ENCODE measurements at places on chromosomes 4 and X.

DNA sequence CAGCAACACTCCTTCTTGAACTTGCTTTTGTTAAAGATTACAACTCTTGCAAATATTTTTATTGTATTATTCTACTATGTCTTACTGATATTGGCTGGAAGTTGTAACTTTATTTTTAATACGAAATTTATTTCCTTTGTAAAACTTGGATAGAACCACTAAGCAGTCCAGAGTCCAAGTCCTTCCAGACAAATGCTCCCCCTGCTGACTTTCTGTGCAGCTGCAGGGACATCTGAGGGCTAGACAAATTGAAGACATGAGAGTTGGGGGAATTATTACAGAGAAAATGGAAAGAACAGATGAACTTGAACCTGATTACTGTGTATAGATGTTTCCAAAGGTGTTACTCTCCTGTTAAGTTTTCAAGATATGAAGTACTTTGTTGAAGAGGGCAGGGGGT lies 238.8 kb downstream of the GRIA3 start:
- DNase-seq: peak; percentile 26

DNA sequence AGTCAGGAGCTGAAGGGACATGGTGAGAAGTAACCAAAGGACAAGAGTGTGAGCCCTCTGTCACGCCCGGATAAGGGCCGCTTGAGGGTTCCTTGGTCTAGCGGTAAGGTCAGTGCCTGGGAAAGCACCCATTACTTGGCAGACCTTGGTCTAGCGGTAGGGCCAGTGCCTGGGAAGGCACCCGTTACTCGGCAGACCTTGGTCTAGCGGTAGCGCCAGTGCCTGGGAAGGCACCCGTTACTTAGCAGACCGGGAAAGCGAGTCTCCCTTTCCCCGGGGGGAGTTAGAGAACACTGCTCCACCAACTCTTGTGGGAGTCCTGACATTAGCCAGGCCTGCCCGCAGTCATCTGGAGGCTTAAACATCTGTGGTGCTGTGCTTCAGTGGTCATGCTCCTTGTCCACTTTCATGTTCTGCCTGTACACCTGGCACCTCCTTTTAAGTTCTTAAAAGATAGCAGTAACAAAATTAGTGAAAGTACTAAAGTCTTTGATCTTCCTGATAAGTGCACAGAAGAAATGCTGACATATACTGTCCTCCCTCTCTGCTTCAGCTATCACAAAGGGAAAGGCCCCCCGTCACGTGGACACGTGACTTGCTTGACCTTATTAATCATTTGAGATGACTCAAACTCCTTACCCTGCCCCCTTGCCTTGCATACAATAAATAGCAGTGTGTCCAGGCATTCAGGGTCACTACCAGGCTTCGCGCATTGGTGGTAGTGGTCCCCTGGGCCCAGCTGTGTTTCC lies 9.3 kb upstream of the SEC24B start:
- DNase-seq: no peak

DNA sequence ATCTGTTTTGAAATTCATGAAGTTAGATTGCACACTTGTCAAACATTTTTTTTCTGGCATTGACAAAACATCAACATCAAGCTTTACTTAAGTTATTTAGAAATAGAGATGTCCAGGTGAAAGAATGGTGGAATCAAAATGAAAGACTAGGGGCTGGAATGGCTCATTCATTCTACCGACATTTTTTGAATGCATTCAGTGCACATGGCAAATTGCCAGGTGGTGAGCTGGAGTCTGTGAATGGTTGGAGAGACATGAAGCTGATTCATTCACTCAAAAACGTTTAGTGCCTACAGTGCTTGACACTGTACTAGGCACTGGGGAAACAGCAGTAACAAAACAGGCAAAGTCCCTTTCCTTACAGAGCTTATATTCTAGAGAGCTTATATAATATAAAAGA lies 292.4 kb downstream of the PPP1R2C start:
- no peak for DNase-seq

DNA sequence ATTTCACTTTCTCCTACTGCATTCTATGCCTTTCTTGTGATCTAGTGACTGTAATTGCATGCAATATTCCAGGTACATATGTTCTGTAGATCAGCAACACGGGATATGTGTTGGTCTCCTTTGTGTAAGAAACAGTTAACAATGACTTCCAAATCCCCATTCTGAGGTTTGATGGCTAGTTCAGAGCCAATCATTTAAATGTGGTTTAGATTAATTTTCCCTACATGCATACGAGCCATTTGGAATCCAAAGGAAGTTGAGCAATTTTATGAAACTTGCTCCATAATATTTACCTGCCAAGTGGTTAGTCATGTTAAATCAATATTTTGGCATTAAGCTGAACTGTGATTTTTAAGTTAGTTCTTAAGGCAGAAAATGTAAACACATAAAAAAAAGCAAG lies 172.8 kb upstream of the DCAF12L2 start:
- DNase-seq: no peak

- DNase-seq: no peak
Observed at GRCh38 chrX:154890990-154891639, 5.0 kb downstream of the F8A1 start.

- no peak for DNase-seq
Observed at GRCh38 chr4:41912546-41912945, 22.7 kb upstream of the TMEM33 start.

GRCh38 chr4:45120163-45120562 lies 393.8 kb upstream of the GNPDA2 start:
- no peak for DNase-seq

DNA sequence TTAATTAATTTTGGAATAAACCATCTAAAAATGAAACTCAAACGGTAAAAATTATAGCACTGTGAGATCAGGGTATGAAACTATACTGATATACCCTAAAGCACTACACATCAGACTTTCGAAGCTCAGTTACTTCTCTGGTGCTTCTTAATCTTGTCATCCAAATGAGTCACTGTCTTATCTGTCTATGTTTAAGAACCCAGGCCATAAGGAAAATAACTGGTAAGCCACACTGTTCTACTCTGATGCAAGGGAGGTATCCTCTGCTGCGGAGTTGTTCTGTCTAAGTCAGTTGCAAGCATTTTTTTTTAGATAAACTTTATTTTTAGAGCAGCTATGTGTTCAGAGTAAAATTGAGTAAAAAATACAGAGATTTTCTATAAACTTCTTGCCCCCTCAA lies 830.8 kb upstream of the POU3F4 start:
- no peak for DNase-seq

Data from NCI-H1092 treated with DMSO at 0.1 percent for 48 hours (cell line).